ENCODE measurements at places on chromosomes 5 and 9.

GRCh38 chr5:115857626-115858349, 16.1 kb downstream of the AP3S1 start:
- peak; percentile 10 for DNase-seq

- DNase-seq: no peak
These were observed 515.1 kb downstream of the DMAC1 start for GRCh38 chr9:7284517-7284916.

GRCh38 chr9:83043597-83043996, 19.3 kb downstream of the RASEF start:
- no peak for DNase-seq

- DNase-seq: no peak
These were observed 246.8 kb upstream of the RAI14 start for GRCh38 chr5:34409373-34409772.

DNA sequence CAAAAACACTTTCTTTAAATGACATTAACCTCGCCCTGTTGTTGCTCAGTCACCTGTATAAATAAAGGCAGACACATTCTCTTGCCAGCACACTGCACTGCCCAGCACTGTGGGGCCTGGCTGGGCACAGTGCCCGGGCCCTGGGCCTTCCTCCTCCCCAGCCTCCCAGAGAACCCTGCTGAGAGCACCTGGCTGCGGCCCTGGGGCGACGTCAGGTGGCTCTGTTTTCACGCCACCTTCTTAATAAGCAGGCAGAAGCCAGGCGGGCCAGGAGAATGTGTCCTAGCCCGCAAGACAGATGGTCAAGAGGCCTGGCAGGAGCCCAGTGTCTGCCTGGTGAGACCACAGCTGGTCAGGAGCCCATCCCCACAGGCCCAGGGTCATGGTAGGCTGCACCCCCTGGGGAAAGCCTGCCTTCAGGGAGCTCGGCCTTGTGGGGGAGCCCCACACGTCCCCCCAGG, 8.2 kb upstream of the AGPAT2 start:
- no peak for DNase-seq

- no peak for DNase-seq
These were observed 6.7 kb upstream of the MIER3 start for GRCh38 chr5:56958595-56958994.

- DNase-seq: peak; percentile 64
These were observed 966 bp downstream of the SNX2 start for GRCh38 chr5:122775550-122776542.

DNA sequence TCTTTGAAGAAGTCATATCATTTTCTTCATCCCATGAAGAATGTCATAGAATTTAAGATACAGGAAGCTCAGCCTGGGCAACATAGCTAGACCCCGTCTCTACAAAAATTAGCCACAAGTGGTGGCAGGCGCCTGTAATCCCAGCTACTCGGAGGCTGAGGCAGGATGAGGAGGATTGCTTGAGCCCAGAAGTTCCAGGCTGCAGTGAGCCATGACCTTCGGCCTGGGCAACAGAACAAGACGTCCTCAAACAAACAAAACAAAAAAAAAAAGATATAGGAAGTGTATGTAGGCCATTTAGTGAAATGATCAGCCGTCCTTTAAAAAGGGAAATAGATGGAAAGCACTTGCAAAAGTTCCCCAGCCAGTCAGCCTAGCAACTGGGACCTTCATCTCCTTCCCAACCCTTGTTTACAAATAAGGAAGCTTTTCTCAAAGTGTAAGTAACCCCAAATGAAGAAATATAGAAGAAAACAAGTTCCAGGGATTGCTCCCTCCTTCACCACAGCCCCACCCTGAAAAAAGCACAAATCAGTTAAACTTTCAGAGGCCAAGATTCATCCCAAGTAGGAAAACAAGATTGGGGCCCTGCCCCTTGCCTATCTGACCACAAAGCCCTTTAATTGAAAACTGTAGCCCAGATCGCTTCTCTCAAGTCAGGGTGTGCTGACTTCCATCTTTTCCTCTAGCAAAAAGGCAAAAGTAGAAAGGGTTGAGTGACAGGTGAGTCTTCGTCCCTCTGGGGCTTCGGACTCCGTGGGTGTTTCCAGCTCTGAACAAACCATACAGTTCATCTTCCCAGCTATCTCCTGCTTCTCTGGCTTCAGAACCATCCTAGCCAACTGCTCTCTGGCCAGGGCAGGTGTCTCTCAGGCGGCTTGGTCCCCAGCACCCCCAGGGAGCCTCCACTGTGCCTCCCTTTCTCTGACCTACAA, 1.2 kb downstream of the SLC31A2 start:
- DNase-seq: no peak

GRCh38 chr9:133058550-133059320, 3.0 kb upstream of the CEL start:
- peak; percentile 25 for DNase-seq

- DNase-seq: no peak
These were observed 172.2 kb upstream of the PLCXD3 start for GRCh38 chr5:41682641-41683040.

GRCh38 chr5:90915393-90915792, 356.8 kb downstream of the ADGRV1 start:
- DNase-seq: no peak

GRCh38 chr5:2335125-2335732, 416.2 kb downstream of the IRX2 start:
- no peak for DNase-seq
